ENCODE measurements at places on chromosomes 13 and 19.

GRCh38 chr13:74388626-74389025 is 254.4 kb upstream of the KLF12 start:
- no peak for DNase-seq

- DNase-seq = no peak
These were observed 407.3 kb upstream of the SGCG start for GRCh38 chr13:22773465-22773864.

DNA sequence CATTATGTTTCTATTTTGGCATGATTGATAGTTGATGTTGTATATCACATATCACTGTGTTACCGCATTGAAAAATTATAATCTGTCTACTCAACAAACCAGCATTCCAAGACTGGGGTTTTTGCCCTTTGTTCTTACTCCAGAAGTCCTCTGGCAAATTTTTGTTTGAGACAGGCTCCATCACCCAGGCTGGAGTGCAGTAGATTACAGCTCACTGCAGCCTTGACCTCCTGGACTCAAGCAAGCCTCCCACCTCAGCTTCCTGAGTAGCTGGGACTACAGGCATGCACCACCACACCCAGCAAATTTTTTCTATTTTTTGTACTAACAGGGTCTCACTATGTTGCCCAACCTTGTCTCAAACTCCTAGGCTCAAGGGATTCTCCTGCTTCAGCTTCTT is 741.0 kb downstream of the PCDH9 start:
- DNase-seq = no peak

- no peak for DNase-seq
These were observed 1469.5 kb downstream of the SLITRK1 start for GRCh38 chr13:82412749-82413148.

DNA sequence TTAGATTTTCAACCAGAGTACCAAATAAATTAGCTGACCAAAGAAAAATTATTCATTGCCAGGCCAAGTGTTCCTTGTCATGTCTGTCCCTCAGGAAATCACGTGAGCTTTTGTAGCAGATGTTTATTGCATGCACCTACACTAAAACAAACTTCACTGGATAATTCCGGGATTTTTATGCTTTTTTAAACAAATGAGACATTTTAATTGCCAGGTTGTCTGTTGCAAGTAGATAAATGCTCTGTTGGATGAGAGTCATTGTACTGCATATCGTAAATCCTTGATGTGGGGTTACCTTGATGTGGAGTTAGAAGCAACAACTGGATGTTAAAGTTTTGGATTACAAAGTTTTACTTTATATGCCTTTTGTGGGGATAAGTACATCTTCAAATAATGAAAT is 1187.7 kb upstream of the PCDH9 start:
- no peak for DNase-seq

DNA sequence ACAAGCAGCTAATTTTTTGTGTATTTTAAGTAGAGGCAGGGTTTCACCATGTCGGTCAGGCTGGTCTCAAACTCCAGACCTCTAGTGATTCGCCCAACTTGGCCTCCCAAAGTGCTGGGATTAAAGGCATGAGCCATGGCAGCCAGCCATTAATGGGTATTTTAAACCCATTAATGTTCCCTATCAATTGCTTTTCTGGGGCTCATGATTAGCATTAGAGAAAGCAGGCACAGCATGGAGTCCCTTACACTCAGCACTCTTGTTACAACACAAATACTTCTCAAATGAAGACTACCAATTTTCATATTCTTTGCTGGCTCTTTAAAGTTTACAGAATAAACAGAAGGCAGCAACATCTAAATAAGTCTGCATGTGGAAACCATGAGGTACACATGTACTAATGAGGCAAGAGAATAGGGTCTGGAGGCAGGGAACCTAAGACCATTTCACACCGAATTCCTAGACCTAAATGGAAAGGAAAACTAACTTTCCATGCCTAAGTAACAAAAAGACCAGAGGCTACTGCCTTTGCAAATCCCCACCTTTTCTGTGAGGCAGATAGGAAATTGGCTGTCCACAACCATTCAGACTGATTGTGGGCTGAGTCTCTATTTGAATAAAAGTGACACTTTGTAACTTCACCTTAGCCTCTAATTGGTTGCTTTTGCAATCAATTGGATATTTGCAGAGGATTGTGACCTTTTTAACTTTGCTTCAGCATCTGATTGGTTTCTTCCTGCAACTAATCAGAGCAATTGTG is 21.2 kb downstream of the ZNF675 start:
- no peak for DNase-seq

GRCh38 chr13:36872621-36873020 is 47.4 kb downstream of the SMAD9 start:
- DNase-seq = peak; percentile 44

- DNase-seq = no peak
These were observed 99.4 kb downstream of the ZMYM2 start for GRCh38 chr13:20057963-20058362.

GRCh38 chr13:104017317-104017716 is 951.1 kb upstream of the SLC10A2 start:
- no peak for DNase-seq

- peak; percentile 77 for DNase-seq
These were observed 22.6 kb downstream of the KLHL26 start for GRCh38 chr19:18659281-18660050.

- DNase-seq = no peak
These were observed 202.2 kb upstream of the STARD13 start for GRCh38 chr13:33487575-33488243.

GRCh38 chr13:50334115-50334778 is 319.0 kb downstream of the KCNRG start:
- no peak for DNase-seq

DNA sequence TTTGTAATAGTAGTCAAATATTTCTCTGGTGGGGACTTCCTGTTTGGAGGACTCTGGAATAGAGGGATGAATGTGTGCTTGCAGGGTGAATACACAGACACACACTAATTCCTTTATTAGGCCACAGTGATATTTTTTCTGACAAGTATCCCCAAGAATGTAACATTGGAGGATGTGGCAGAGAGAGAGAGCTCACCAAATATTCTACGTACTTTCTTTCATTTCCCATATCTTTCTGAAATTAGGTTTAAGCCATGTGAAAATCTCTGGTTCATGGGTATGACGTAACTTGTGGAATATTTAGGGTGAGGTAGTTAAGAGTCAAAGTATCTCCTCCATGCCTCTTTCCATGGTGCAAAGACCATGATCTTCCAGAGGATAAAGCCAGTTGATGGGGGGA is 463.4 kb downstream of the DIAPH3 start:
- no peak for DNase-seq

DNA sequence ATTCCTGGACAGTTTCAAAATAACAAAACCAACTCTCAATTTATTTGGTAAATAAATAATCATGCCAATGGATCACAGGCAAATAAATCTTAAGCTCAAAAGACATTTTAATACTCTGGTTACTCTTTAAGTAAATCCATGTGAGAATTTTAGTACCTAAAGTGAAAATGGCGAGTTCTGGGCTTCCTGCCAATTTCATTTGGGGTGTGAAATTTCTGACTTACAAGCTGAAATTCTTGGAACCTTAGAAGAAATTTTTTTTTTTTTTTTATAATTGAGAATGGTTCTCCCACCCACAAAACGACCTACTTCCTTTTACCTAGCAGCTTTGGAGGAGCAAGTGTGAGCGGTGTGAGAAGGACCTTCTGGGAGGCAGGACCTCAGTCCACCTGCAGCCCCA is 354.5 kb upstream of the NBEA start:
- DNase-seq = no peak

- DNase-seq = no peak
These were observed 9.6 kb downstream of the CHERP start for GRCh38 chr19:16532440-16533234.

GRCh38 chr19:1989513-1990229 is 25.8 kb downstream of the BTBD2 start:
- no peak for DNase-seq

DNA sequence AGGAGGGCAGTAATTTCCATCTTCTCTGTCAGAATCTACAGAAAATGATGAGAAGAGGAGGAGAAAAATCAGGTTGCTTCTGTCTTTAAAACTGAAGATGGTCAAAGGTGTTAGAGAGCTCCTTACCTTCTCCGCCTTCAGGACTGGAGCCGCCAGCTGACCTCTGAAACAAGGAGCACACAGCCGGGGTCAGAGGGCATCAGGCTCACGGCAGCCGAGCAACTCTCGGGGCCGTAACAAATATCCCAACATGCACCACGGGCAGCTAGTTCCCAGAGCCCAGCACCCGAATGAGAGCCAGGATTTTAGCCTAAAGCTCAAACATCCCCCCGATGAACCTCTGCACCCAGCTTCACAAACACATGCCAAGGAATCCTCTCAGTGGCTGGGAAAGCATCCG is 27.6 kb downstream of the CAPS start:
- DNase-seq = no peak

GRCh38 chr13:60230593-60230992 is 66.9 kb upstream of the DIAPH3 start:
- no peak for DNase-seq

DNA sequence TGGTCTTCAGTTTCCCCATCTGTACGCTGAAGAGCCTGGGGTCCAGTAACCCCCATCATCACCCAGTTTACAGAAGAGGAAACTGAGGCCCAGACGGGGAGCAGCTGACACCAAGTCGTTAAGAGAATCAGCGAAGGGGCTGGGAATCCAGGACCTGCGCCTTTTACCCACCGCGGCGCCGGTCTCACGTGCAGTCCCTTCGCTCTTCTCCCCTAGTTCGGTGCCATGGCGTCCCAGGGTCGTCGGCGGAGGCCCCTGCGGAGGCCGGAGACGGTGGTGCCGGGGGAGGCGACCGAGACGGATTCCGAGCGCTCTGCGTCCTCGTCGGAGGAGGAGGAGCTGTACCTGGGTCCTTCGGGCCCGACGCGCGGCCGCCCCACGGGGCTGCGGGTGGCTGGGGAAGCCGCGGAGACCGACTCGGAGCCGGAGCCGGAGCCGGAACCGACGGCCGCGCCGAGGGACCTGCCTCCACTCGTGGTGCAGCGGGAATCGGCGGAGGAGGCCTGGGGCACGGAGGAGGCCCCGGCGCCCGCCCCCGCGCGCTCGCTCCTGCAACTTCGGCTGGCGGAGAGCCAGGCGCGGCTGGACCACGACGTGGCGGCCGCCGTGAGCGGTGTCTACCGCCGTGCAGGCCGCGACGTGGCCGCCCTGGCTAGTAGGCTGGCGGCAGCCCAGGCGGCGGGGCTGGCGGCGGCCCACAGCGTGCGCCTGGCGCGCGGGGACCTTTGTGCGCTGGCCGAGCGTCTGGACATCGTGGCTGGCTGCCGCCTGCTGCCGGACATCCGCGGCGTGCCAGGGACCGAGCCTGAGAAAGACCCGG is 698 bp downstream of the BLOC1S3 start:
- peak; percentile 60 for DNase-seq

DNA sequence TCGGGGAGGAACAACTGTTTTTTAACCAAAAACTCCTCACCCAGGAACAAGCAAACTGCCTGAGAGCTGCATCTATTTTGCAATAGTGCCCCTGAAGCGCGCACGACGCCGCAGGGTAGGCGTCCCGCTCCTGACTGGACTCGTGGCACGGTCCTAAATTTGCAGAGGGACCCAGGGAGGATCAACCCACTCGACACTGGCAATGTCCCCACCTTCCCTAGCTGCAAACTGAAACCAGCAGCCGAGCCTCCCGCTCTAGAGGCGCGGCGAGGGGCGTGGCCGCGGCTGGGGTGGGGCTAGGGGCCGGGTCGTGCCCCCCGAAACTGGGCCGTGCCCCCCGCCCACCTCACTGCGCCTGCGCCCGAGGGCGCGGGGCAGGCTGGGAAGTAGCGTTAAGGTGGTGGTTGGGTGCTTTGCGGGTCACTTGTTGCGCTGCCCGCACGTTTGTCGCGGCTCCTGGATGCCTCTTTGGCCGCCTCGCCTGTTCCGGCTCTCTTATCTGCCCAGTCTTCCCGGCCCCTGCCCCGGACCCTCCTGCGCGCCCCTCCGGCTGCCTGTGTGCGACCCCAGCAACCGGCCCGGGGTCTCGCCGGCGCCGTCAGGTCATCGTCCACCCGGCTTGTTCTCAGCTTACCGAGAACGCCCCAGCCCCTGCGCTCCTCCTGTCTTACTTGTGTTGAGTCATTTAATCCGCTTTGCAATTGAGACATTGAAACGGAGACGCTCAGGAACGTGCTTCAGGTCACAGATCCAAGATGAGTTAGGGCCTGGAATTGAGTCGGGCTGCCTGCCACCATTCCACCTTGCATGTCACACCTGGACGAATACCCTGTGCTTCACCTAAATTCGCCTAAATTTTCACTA is 37.9 kb upstream of the LSM14A start:
- DNase-seq = peak; percentile 96

- DNase-seq = peak; percentile 43
These were observed 67.0 kb upstream of the SERP2 start for GRCh38 chr13:44306371-44307192.

GRCh38 chr13:113528101-113528812 is 37.7 kb upstream of the DCUN1D2 start:
- DNase-seq = no peak

DNA sequence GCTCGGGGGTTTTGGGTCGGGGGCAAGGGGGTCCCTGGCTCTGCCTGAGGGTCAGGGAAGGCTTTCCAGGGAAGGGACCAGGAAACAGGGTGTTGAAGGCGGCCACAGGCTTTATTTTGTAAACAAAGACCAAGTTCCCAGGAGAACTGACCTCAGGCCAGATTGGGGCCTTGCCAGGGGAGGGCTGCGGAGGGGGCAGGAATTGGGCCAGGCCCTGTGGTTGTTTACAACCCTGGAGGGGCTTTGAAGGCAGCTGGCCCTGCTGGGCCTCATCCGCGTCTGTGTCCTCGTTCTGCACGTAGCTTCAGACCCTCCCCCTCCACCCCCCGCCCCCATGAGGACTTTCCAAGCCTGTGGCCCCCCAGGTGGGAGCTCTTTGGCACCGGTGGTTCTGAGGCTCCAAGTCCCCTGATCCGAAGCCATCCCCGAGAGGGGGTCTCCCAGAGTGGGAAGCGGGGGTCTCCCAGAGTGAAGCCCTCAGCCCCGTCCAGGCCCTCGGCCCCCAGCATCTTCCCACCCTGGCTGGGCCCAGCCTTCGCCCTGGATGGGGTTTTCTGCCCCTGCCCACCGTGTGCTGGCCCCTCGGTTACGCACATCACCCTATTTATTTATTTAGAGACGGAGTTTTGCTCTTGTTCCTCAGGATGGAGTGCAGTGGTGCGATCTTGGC is 13.5 kb upstream of the BSG start:
- DNase-seq = peak; percentile 65

GRCh38 chr13:26878438-26878837 is 117.9 kb upstream of the GPR12 start:
- DNase-seq = no peak

- no peak for DNase-seq
These were observed 11.6 kb upstream of the RASA3 start for GRCh38 chr13:114143806-114144605.

DNA sequence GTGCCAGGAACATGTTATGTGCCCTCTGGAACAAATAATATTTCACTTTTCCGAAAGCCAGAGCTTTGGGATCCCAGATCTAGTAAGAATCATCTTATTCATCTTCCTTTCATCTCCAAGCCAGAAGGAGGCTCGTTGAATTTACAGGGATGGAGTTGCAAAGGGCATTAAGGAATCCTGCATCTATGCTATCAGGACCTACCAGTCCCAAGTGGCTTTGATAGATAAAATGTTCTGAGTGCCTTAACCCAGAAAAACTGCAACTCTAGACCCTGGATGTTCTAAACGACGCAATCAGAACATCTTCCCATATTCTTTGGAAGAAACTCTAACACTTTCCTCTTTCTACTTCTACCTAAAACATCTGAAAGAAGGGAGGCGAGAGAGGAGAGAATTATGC is 9.2 kb upstream of the EDDM13 start:
- DNase-seq = no peak
